Midbrain (tissue), 1 donor: ENCODE measurements at places on chromosomes 2 and 18.

DNA sequence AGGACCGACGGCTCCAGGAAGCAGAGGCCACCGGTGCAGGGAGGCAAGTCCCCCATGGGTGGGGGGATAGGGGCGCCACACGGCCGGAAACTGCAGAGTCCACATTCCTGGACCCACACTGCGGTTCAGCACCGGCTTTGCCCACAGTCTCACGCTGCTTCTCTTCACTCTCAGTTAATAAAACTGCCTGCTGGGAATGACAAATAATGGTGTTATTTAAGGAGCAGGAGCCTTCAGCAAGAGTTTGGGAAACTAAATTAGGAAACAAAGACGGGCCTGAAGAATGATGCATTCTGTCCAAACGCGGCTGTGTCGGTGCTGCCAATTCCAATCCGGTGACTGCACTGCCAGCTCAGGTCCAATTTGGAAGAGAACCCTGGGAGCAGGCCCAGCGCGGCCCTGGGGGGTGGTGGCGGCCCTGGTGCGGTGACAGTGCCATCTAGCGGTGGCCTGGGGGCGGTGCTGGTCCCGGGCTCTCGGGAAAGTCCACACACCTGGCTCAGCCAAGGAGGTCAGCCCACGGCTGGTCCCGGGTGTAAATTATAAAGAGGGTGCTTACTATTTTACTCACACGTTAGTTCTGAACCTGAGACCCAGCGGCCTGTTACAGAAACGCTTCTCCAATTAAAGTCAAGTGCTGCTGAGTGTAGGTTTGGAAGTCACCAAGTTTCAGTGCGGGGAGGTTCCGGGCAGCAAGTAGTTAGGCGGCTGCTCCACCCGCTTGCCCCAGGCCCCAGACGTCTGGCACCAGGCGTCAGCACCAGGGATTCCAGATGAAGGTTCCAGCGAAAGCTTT, 73.1 kb upstream of the PXDN start:
- DNase-seq, result peak; percentile 81

DNA sequence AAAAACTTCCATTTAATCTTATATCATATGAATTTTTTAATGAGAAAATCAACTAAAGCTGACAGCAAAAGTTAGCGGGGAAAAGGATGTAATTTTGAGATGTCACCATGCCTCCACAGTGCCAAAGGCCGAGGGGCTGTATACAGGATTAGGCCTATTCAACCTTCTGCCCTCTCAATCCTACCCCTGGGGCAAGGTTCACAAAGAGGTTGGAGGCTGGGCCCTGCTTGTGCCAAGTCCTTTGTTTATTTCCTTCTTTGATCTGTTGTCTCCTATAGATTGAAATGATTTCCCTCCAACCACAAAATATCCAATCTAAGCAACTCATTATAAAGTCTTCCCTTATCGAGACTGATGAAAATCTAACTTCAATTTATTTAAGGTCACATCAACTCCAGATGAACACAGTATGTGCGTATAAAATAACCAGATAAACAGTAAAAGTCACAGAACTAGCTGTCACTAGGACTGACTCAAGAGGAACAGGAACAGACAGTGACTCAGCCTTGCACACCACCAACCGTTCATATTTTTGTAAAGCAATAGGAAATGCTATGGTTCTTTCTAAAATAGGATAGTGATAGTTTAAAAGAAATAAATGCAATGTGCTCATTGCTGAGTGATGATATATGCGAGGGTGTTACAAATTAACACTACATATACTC, 95.8 kb downstream of the SLC25A12 start:
- DNase-seq, result no peak

DNA sequence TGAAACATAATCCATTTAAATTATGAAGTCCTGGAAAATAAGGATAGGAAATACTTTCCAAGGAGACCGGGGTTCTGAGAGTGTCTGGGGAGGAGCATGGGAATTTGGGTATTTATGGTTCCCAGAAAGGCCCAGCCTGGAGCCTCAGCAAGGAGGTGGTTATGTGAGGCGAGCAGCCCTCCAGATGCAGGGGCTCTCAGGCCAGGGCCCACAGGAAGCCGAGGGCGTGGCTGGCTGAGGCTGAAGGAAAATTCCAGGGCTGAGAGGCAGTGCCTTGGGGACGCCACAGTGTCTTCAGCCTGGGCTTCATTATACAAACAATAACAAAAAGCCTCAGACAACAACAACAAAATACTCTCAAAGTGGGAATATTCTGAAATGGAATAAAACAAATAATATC, 86.9 kb upstream of the SERPINE2 start:
- no peak for DNase-seq

DNA sequence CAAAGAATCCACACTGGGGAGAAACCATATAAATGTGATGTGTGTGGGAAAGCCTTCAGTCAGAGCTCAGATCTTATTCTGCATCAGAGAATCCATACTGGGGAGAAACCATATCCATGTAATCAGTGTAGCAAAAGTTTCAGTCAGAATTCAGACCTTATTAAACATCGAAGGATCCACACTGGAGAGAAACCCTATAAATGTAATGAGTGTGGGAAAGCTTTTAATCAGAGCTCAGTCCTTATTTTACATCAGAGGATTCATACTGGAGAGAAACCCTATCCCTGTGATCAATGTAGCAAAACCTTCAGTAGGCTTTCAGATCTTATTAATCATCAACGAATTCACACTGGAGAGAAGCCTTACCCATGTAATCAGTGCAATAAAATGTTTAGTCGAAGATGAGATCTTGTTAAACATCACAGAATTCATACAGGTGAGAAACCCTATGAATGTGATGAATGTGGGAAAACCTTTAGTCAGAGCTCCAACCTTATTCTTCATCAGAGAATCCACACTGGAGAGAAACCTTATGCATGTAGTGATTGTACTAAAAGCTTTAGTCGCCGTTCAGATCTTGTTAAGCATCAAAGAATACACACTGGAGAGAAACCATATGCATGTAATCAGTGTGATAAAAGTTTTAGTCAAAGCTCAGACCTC, 16.7 kb upstream of the ZSCAN30 start:
- no peak for DNase-seq

- DNase-seq, result no peak
These were observed 69.6 kb downstream of the ICOS start for GRCh38 chr2:204005940-204006721.

GRCh38 chr2:27324720-27325119, 1.8 kb upstream of the MPV17 start:
- DNase-seq, result no peak

DNA sequence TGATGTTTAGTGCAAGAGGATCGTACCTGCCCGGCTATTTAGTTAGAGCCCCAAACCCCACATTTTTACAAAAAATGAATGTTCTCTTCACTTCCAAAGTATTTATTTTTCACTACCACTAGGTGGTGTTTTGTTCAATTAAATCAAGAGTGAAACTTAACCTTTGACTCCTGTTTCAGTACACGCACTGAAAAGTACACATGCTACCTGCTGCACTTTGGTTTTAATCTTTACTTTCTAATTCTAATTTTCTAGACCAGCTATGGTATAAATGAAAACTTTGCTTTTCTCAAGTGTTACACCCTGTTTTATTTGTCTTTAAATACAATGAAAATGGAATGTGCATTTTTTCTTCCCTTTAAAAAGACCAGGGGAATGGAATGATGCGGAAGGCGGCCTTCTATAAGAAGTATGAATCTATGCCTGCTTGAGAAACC, 31.4 kb upstream of the CHN1 start:
- peak; percentile 11 for DNase-seq

- DNase-seq, result no peak
These were observed 226.6 kb downstream of the BABAM2 start for GRCh38 chr2:28117104-28117596.

DNA sequence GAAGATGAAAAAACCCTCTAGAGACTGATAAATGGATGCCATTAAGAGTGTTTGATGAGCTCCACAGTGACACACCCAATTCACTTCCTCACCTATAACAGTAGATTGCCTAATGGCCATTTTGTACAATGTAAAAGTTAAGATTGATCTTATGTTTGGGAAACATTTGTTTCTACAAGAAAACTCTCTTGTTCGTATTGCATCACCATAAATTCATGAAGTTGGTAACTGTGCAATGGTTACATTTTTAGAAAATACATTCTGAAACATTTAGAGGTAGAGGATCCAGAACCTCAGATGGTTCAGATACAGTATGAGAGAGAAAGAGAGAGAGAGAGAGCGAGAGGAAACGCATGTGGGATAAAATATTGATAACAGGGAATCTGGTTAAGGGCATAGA, 31.8 kb downstream of the DAPL1 start:
- no peak for DNase-seq

DNA sequence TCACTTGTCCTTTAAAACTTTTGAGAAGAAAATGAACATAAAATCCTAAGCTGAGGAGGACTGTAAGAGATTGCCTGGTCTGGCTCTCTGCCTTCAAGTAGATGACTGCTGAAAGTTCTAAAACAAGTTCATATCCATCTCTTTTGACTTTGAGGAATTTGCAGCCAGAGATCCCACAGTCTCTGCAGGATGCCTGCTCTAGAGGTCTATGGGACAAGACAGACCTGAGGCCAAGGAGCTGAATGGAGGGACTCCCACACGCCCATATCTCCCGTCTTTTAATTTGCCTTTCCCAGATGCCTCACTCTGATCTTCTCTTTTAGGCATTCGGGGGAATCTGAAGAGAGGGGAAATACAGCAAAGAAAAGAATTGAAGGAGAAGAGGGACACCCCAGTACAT, 255.9 kb upstream of the RASGRP3 start:
- no peak for DNase-seq

DNA sequence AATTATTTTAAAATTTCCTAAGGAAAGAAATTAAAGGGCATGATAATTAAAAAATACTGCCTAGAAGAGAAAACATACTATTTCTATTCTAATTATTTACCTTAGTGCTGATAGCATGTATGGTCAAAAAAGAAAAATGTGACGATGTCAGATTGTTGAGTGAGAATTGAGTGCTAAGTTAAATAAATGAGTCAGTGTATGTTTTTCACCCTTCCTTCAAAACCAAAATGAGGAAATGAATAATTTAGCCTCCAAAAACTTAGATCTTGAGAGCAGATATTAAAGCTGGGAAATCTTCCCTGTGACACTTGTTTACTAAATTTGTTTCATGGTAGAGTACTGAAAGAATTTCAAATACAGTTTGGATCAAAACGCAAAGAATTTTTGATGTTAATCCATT, 58.6 kb upstream of the NYAP2 start:
- no peak for DNase-seq

- no peak for DNase-seq
These were observed 21.8 kb upstream of the RPIA start for GRCh38 chr2:88669482-88670214.

GRCh38 chr2:71934595-71935261, 212.9 kb downstream of the CYP26B1 start:
- no peak for DNase-seq

GRCh38 chr18:52766002-52766545, 426.1 kb downstream of the DCC start:
- DNase-seq, result no peak

DNA sequence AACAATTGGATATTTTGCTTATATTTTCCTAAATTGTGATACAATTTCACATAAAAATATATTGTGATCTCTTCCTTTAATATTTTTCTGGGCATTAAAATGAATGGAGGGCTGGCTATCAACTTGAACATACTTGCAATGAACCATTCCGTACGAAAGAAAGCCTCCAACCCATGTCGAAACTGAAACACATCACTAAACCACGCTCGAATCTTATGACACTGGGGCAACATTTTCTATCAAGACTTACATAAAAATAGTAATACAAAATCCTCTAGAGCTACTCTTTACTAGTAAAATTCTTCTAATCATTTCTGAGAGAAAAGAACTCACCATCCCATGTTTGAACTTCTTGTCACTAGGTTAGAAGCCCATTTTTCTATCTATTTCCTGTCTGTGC, 132.8 kb upstream of the DOK6 start:
- DNase-seq, result no peak

DNA sequence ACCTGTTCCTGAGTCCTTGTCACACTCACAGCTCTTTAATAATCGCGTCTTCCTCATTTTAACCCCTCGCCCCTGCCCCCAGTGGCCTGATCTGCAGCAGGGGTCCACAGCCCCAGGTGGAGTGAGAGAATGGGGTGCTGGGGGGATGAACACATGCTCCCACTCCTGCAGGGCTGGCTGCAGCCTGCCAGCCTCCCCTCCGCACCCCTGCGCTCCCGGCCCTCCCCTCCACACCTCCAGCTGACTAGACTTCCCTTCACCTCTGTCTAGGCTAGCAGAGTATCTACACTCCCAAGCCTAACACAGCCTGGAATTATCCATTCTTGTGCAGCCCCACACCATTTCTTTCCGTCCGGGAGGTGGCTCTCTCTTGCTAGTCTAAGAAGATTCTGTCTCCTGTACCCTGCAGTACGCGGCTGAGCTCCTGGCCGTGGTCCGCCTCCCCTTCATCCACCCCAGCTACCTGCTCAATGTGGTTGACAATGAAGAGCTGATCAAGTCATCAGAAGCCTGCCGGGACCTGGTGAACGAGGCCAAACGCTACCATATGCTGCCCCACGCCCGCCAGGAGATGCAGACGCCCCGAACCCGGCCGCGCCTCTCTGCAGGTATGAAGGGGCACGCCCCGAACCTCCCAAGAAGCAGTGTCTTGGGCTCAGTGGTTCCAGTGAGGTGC, 231.6 kb downstream of the ATAD2B start:
- DNase-seq, result no peak

DNA sequence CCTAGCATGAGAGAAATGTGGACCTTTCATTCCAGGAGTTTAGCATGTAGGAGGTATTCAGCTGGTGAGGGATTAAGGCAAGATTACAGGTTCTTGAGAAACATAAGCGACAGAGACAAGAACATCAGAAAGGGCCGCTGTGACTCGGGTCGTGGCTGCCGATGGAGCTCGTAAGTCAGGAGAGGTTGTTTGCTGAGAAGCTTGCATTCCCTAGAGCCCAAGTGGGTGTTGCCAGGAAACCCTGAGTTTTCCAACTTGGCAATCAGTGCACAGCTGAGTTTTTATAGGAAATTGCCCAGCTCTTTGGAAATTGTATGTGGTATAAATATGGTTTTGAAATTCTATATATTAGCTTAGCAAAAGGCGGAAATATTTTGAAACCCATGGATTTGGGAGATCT, 46.4 kb upstream of the CYP1B1 start:
- no peak for DNase-seq

- no peak for DNase-seq
These were observed 134.1 kb upstream of the GPC1 start for GRCh38 chr2:240301256-240301795.

DNA sequence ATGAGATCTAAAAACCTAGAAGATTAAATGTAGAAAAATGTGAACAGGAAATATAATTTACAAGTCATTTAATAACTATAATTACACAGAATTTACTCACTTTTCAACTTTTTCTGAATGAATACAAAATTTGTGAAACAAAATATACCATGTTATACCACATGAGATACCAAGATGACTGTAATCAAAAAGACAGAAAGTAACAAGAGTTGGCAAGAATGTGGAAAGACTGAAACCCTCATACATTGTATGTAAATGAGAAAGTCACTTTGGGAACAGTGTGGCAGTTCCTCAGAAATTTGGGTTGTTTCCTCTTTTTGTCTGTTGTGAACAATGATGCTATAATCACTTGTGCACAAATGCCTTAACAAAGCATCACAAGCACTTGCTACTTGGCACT, 145.4 kb upstream of the ZNF804A start:
- DNase-seq, result no peak
